Esophagus mucosa (tissue), 1 donor: ENCODE measurements at places on chromosomes 5 and 9. TPM values are rescaled to one million over a fixed set of nuclear protein-coding genes. Genes with fewer than 3 reads are reported as not detected.
A peak's percentile ranks its signal among the peaks of the same experiment; 100 is the strongest.

- no peak for ATAC-seq
Measured at GRCh38 chr9:118088090-118088489, 383.9 kb downstream of the TLR4 start.

- ATAC-seq, result no peak
Measured at GRCh38 chr9:132249123-132249522, 87.3 kb downstream of the NTNG2 start.

DNA sequence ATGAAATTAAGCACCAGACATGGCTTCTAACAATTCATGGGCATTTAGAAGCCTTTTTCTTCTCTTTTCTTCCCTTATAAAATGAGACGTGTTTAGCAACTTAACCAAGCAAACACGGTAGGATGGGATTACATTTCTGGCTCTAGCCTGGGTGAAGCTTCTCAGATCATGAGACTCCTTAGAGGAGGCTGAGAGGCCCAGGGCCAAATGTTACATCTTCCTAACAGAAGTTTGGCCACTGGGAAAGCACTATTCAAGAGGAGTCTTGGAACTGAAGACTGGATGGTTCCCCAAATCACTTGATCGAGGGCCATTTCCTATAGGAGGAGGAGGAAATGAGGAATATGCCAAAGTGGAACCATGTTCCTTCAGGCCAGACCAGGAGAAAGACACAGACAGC, 1.9 kb downstream of the GABRP start:
- ATAC-seq, result no peak

DNA sequence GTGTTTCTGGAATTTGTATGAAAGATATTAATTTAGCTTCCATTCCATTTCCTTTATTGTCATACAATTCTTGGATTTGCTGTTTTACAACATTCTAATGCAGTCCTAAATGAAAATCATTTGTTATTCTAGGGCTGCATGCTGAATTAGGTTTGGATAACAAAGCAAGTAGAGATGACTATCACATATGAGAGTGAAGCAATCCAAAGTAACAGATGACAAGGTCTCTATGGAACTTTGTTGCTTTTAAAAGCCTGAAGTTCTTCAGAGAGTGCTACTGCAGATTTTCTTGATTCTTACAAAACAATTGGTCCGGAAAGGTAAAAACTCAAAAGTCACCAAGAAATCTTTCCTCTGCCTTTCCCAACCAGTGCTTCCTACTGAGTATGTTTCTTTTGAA, 56.9 kb upstream of the VCAN start:
- no peak for ATAC-seq

GRCh38 chr5:71621268-71621667, 34.1 kb downstream of the MCCC2 start:
- peak; percentile 52 for ATAC-seq

Gene LHFPL2
- total RNA-seq, result 3.7 TPM

Gene FOXD4L6
- total RNA-seq, result not detected

Gene WDR55
- total RNA-seq, result 19.7 TPM

Gene PTPRD
- 8.7 TPM for total RNA-seq
